Dermis microvascular lymphatic vessel endothelial cell (primary cell): ENCODE measurements at places on chromosomes 13 and 19. TPM values are rescaled to one million over a fixed set of nuclear protein-coding genes. Genes with fewer than 3 reads are reported as not detected.

SYT3 gene
- under 0.01 TPM in 1 of 2 replicates, not detected in the other for total RNA-seq

CYP2A6 gene
- not detected in 2 replicates for total RNA-seq

F2RL3 gene
- total RNA-seq, result 2.6 and 13.9 TPM in 2 replicates

FBXL3 gene
- total RNA-seq, result 52.6 and 64.4 TPM in 2 replicates

ZNF653 gene
- 5.3 and 5.4 TPM in 2 replicates for total RNA-seq

ZNF541 gene
- total RNA-seq, result 0.39 and 0.63 TPM in 2 replicates

PLPPR3 gene
- 0.38 and 0.39 TPM in 2 replicates for total RNA-seq

KLK11 gene
- not detected in 2 replicates for total RNA-seq

SLC7A10 gene
- total RNA-seq, result not detected in 2 replicates

TTC9B gene
- total RNA-seq, result not detected in 2 replicates

GRK1 gene
- total RNA-seq, result not detected in 2 replicates

ZGLP1 gene
- 0.13 and 0.38 TPM in 2 replicates for total RNA-seq

TEX26 gene
- total RNA-seq, result not detected in 2 replicates

ZNF709 gene
- total RNA-seq, result 3.1 and 3.5 TPM in 2 replicates

VSTM1 gene
- total RNA-seq, result not detected in 2 replicates

ZNF837 gene
- total RNA-seq, result 1.7 and 3.7 TPM in 2 replicates
